AG08396 (cell line): ENCODE measurements at places on chromosomes 7 and 10.

DNA sequence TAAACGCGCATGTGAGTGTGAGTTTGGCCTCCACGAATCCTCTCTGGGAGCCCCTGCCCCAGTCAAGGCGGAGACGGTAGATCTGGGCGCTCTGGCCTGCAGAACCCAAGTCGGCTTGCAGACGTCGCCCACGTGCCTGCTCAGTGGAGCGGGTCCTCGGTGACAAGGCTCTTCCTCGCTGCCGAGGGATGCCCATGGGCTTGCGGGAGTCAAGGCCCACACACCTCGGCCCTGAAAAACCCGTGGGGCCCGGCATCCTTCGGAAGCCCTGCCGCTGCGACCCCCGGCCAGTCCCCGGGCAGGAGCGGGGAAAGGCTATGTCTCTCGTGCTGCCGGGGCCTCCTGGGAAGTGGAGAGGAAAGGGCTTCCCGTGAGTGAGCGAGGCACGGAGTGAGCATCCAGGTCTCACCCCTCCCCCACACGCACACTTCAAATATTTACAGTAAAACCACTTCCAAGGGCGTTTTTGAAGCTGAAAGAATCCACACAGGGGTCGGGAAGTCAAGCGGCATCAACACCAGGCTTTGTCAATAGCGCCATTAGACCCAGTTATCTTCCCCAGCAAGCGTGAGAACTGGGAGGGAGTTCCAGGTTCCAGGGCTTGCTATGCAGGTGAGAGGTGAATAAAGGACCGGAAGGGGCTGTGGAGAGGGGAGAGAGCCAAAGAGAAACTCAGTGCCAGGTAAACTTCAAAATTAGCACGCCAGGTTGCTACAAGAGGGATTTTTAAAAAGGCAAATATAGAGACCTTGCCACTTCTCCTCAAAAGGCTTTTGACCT is 1.1 kb upstream of the MNX1 start:
- no peak for DNase-seq

GRCh38 chr10:74523199-74523598 is 303.2 kb upstream of the KAT6B start:
- DNase-seq: no peak

DNA sequence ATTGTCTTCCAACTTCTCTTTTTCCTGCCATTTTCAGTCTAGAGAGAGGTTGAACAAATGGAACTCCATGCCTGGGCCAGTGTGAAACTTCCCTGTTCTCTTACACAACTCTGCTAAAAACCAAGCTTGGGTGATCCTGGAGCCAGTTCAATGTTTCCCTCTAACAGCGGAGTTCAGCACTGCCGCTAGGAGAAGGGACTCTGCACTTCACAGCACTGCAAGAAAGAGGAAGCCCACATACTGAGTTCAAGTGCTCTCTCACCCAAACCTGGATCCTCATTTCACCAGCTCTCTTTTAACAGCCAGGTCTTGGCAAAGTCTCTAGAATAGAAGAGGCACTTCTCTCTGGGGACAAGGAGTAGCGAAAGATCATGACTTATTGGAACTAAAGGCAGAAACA is 18.8 kb downstream of the FOXI2 start:
- DNase-seq: no peak

GRCh38 chr7:514651-515598 is 4.7 kb downstream of the PDGFA start:
- DNase-seq: no peak

DNA sequence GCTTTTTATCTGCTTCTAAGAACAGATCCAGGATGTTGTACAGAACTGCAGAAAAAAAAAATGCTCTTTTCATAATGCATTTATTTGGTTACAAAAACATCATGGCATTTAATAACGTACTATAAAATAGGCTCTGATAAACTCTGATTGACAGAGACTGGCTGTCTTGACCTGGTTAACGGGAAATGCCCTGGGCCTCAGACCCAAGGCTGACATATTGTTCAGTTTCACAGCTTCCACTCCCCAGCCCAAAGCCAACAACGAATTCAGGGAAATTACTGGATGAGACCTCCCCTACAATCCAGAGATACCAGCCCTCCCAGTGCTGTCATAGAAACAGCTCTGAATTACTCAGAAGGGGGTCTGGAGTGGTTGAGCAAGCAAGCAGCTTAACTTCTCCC is 260.1 kb downstream of the CREB5 start:
- DNase-seq: no peak

GRCh38 chr10:122636953-122637352 is 62.7 kb downstream of the C10orf120 start:
- no peak for DNase-seq

DNA sequence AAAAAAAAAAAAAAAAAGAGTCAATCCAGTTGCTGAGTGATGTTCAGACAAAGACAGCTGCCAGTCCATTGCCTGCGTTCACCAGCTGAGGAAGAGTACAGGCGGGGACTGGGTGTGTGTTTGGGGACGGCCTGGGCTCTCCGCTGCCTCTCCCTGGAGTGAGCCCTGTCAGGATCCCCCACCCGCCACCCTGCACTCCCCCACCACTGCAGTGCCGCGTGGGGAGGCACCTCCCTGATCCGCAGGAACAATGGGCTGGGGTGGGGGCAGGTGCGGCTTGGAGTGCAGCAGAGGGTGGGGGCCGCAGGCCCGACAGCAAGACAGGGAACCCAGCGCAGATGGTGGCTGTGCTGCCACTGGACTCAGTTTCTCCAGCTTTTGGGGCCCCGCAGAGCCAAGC is 1.4 kb downstream of the HSPA12A start:
- DNase-seq: no peak
